NCI-H2081 (cell line): ENCODE measurements at places on chromosomes 5 and 9.

- no peak for DNase-seq
These were observed 280.9 kb upstream of the PANK3 start for GRCh38 chr5:168860081-168860480.

DNA sequence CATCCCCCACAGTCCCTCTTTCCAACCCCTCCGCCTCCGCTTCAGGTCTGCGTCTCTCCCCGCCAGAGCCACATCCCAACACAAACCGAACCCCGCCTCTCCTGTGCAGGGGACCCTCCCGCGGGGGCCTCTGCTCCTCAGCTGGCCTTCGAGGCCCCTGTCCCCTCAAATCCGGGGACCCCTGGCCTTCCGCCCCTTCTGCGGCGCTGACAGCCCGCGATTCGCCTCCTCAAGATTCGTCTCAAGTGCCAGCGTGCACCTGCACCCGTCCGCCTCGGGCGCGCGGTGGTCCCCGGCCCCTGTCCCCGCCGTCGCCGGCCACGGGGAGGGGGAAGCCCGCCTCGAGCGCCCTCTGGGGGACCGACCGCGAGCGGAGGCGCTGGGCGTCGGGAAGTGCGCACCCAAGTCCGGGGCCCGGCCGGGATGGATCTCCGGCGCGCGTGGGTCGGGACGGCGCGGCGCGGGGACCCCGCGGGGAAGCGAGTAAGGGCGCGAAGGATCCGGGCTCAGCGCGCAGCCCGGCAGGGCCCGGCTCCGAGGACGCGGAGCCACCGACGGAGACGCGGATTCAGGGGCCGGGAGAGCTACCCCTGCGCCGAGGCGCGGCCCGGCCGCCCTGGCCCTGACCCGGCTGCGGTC is 623 bp downstream of the FLT4 start:
- DNase-seq = no peak

DNA sequence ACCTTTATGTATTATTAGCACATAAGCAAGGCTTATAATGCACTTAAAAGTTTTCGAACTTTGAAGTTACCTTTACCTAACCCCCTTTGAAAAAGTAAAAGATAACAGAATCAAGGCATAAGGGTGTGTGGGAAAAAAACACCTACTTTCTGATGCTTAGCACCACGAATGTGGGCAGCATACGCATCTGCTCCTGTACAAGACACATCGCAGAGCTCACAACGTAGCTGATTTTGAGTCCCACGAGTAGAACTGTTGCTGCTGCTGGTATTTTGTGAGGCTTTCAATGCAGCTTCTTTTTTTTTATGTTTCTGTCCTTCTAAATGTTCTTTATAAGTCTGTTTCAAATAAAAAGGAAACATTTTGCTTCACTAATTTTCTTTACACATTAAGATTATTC is 40.8 kb downstream of the ZFR start:
- DNase-seq = no peak

DNA sequence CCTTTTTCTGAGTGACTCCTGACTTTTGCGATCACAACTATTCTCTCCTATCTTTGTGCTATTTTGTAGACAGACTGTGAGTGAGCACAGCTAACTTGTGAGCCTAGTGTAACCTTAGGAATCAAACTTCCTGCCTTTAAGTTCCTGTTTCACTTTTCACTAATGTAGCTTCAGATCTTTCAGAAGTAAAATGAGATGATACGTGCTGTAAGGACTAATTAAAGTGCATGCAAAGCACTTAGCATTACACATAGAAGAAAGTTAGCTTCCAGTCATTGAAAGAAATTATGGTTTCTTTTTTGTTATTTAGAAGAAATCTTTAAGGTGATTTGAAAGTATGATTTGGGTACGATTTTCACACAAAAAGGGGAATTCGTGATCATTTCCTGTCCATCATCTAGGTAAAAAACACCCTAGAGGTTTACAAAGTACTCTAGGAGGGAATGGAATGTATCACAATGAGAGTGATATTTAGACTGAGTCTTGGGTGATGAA is 122.7 kb downstream of the ST8SIA4 start:
- DNase-seq = no peak

- DNase-seq = no peak
These were observed 42.9 kb downstream of the SPRY4 start for GRCh38 chr5:142281966-142282365.

- peak; percentile 57 for DNase-seq
These were observed 60.2 kb upstream of the SLC25A51 start for GRCh38 chr9:37963936-37964739.

- DNase-seq = no peak
These were observed 72.9 kb downstream of the ECPAS start for GRCh38 chr9:111411266-111411665.
